ENCODE measurements at places on chromosomes 12 and 14.

GRCh38 chr12:10615532-10615931 lies 2.1 kb upstream of the MAGOHB start:
- no peak for DNase-seq

GRCh38 chr14:95039993-95040348 lies 117.4 kb downstream of the DICER1 start:
- DNase-seq: no peak

GRCh38 chr12:81081726-81082125 lies 3.8 kb downstream of the ACSS3 start:
- DNase-seq: no peak

GRCh38 chr12:75177997-75178396 lies 31.6 kb downstream of the KCNC2 start:
- DNase-seq: no peak

- DNase-seq: no peak
These were observed 12.9 kb downstream of the BCL11B start for GRCh38 chr14:99258876-99259726.

- no peak for DNase-seq
These were observed 34.2 kb downstream of the AACS start for GRCh38 chr12:125099409-125099782.

DNA sequence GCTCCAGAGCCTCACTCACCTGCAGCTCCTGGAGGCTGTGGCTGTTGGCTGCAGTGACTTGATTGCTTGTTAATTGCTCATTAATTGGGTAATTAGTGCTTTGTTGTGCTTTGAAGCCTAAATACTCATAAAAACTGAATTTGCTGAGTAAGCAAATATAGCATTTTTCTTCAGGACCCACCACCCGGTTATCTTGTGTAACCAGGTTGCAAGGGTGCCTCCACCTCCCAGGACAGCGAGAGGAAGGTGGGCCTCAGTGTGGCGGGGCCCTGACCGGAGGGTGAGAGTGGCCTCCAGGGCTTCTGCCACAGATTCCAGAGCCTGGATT lies 48.7 kb downstream of the FBRSL1 start:
- DNase-seq: no peak
